ENCODE measurements at places on chromosomes 1 and 21. TPM values are rescaled to one million over a fixed set of nuclear protein-coding genes. Genes with fewer than 3 reads are reported as not detected.

DNA sequence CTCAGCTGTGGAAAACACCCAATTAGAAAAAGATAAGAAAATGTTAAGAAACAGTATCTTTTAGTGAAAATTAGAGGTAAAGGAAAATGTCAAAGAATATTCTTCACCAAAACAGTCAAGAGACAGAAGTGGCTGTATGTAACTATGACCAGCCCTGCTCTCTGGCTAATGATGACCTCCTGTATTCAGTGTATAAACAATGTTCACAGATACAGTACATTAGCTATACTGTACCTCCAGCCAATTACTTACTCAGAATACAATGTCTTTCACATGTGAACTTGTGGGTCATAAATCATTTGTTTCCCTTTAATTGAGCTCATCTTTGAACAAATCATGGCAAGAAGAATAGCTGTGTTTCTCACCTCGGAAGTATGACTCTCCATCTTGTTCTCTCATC lies 432.0 kb downstream of the LMO4 start:
- no peak overlapping the region for H3K27ac ChIP-seq
- H3K4me3 ChIP-seq: no peak overlapping the region

CFAP141 gene
- total RNA-seq: not detected

GRCh38 chr1:178784131-178784536 lies 59.1 kb downstream of the RALGPS2 start:
- peak overlapping the region; percentile 77 for H3K4me3 ChIP-seq
- H3K27me3 ChIP-seq: no peaks in the 10 kb centered on the region
- DNase-seq: no peak
- H3K27ac ChIP-seq: peak overlapping the region; percentile 83
- H3K4me1 ChIP-seq: peaks cover 14% of the 10 kb centered on the region

GRCh38 chr1:218611916-218612585 lies 266.9 kb downstream of the TGFB2 start:
- peaks cover 2% of the 10 kb centered on the region for H3K27me3 ChIP-seq
- H3K36me3 ChIP-seq: no peaks in the 10 kb centered on the region
- H3K4me1 ChIP-seq: no peaks in the 10 kb centered on the region
- no peak overlapping the region for H3K27ac ChIP-seq

DNA sequence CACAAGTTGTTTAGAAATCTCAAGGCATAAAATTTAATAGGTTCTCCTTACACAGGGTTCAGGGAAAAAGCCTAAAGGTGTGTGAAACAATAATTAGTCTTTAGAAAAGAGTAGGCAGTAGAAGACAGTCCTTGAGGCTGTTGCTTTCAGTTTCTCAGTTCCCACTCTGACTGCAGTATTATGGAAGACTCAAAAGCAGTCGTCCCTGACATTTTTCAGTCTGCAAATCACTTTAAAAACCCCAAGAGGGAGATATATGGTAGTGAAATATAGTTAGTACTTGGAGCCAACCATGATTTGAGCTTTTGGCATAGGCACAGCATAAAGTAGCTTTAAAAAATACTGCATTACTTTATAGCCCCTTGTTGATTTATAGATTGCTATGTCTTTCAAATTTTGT lies 299.7 kb downstream of the OLFM3 start:
- H3K4me3 ChIP-seq: no peak overlapping the region
- no peaks in the 10 kb centered on the region for H3K36me3 ChIP-seq
- peaks cover 2% of the 10 kb centered on the region for H3K27me3 ChIP-seq
- H3K4me1 ChIP-seq: no peaks in the 10 kb centered on the region

OR2T35 gene
- not detected for total RNA-seq
